ENCODE measurements at places on chromosomes 7 and 10. TPM values are rescaled to one million over a fixed set of nuclear protein-coding genes. Genes with fewer than 3 reads are reported as not detected.

The MOGAT3 gene
- not detected for total RNA-seq

The GRID1 gene
- total RNA-seq = not detected

GRCh38 chr7:141944811-141945210 lies 2.0 kb downstream of the CLEC5A start:
- no peak for DNase-seq
- H3K27ac ChIP-seq = no peak overlapping the region
- H3K36me3 ChIP-seq = no peaks in the 10 kb centered on the region
- peaks cover 6% of the 10 kb centered on the region for H3K27me3 ChIP-seq
- H3K4me3 ChIP-seq = no peak overlapping the region

The ZNF37A gene
- total RNA-seq = 17.3 TPM

DNA sequence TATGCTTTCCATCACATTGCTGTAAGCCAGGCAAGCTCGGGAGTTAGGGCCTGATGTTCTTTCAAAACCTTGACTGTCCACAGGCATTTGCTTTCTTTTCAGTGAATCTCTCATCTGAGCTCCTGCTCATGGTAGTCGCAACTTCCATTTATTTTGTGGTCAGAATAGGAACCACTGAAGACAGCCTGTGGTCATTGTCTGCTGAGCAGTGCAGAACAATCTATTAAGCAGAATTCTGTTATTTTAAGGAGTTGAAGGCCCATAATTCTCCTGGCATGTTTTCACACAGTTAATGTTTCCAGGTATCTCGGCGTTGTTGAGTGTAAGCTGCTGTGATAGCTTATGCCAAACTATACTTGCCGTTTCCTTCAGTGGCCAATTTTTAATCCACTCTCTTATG lies 491.1 kb upstream of the AKR1E2 start:
- no peak overlapping the region for H3K4me3 ChIP-seq
- H3K27ac ChIP-seq = no peak overlapping the region
- DNase-seq = no peak
- H3K27me3 ChIP-seq = no peaks in the 10 kb centered on the region
- no peaks in the 10 kb centered on the region for H3K36me3 ChIP-seq
- no peaks in the 10 kb centered on the region for H3K4me1 ChIP-seq

The NPVF gene
- not detected for total RNA-seq

DNA sequence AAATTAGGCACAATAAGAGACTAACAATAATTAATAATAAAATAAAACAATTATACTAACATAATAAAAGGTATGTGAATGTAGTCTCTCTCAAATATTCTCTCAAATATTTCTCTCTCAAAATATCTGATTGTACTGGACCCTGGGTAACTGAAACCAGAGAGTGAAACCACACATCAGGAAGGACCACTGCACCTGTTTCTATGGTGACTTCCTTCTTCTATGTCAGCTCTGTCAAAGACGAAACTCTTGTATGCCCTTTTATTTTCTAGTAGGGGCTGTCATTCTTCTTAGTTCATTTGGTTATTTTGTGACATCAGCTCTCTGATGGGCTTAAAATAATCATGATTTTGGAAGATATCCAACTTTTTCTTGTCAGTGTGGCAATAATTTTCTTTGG lies 428.0 kb upstream of the TPK1 start:
- no peaks in the 10 kb centered on the region for H3K27me3 ChIP-seq
- no peaks in the 10 kb centered on the region for H3K4me1 ChIP-seq
- DNase-seq = no peak

DNA sequence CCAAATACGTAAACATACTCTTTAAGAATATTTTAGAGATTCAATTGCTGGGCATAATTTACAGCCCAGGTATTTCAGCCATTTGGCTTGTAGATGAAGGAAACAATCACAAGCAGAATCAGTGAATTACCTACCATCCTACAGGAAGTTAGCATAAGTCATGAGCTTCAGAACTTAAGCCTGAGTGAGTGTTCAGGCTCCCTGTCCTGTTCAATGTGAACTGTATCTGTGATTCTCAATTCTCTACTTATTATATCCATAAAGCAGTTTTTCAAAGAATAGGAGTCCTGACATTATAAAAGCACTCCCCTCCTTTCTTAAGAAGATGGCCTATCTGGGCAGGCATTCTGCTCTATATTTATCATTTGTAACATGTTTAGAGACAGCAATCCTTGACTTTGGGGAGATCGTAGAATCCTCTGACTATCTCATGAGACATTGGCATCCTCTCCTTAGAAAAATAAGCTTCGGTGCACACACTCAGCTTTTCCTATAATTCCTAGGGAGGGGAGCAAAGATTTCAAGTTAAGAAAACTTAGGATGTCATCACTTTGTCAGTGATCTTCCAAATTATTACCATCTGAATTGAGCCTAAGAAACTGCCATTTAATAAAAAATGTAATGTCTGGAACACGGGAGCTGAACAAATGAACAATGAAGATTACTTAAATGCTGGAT lies 645.2 kb upstream of the IGFBP3 start:
- H3K27ac ChIP-seq = no peak overlapping the region
- no peaks in the 10 kb centered on the region for H3K4me1 ChIP-seq
- no peaks in the 10 kb centered on the region for H3K27me3 ChIP-seq
- no peaks in the 10 kb centered on the region for H3K36me3 ChIP-seq
- no peak overlapping the region for H3K4me3 ChIP-seq

DNA sequence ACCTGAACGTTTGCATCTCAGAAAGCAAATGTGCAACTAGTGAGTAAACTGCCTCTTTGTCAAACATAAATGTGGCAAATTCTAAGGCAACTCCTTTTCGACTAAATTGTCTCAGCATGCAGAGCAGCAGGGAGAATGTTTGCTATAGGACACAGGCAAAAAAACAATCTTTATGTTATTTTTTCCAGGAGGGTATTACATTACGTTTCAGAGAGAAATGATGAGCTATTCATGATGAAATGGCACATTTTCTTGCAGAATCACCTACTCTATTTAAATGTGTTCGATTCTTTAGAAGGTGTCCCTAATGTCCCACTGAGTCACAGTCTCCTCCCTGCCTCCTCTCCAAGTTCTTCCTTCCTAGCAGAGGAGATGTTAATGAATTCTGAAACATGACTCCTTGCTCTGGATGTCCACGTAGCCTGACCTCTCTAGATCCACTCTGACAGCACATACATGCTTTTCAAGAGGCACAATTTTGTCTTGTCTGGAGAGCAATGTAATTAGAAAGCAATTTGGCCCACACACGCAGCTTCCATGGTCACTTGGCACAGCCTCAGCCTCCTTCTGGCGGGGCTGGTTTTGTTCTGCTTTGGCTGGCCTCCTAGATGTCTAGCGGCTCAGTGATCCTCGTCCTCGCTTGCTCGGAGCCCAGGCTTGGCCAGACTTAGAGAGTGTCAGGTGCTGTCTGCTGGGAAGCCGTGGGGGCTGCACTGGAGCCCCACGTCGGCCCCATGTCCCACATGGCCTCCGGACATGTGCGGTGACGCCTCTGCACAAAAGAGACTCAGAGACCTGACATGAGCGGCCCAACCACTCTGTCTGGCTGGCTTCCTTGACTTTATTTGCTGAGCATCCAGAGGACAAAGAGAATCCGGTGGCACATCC lies 125.7 kb upstream of the ZNF438 start:
- peaks cover 8% of the 10 kb centered on the region for H3K27me3 ChIP-seq
- H3K4me3 ChIP-seq = no peak overlapping the region
- H3K36me3 ChIP-seq = peaks cover 1% of the 10 kb centered on the region
- no peak overlapping the region for H3K27ac ChIP-seq
- no peak for DNase-seq

- no peaks in the 10 kb centered on the region for H3K36me3 ChIP-seq
- H3K27me3 ChIP-seq = no peaks in the 10 kb centered on the region
- DNase-seq = no peak
- no peak overlapping the region for H3K27ac ChIP-seq
Measured at GRCh38 chr10:112769611-112770370, 180.3 kb upstream of the TCF7L2 start.

DNA sequence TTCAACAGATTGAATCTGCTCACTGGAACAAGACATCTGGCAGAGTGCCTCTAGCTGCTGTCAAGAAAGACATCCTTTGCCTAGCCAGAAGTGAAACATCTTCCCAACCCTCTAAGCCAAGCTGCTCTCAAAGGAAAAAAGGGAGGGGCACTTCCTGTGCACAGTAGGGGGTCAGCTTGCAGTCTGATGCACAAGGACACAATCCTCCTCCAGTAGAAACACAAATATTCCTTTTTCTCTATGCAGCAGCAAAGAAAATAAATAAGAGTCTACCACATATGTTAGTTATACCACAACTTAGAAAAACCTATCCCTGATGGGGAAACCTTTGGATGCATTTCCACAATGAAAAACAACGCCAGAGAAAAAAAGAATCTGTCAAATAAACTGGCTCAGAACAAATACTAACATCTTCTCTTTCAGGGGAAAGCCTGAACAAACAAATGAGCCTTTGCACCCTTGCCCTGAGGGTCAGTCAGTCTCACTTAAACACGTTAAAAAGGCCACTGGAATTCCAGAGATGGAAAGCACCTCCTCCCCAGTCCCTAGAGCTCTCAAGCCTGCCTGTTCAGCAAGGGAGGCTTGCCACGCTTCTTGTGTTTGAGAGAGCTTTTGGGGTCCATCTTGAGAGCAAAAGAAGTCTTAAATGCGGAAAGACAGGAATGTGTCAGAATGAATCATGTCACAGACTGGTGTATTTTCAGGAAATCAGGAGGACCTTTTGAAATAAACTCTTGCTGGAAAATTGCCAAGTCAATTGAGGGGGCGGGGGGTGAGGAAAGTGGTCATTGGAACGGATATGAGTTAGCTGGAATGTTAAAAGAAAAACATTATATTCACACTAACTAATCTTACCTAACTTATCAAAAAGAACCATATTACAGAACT lies 7.5 kb downstream of the LAMB1 start:
- H3K36me3 ChIP-seq = no peaks in the 10 kb centered on the region
- no peak for DNase-seq
- no peaks in the 10 kb centered on the region for H3K4me1 ChIP-seq
- H3K4me3 ChIP-seq = no peak overlapping the region

The ASB10 gene
- not detected for total RNA-seq

- H3K27me3 ChIP-seq = peaks cover 13% of the 10 kb centered on the region
- no peak for DNase-seq
- H3K4me3 ChIP-seq = no peak overlapping the region
- no peak overlapping the region for H3K27ac ChIP-seq
Measured at GRCh38 chr7:149625947-149626392, 128.4 kb upstream of the ZNF746 start.

The AGAP4 gene
- 32.3 TPM for total RNA-seq

DNA sequence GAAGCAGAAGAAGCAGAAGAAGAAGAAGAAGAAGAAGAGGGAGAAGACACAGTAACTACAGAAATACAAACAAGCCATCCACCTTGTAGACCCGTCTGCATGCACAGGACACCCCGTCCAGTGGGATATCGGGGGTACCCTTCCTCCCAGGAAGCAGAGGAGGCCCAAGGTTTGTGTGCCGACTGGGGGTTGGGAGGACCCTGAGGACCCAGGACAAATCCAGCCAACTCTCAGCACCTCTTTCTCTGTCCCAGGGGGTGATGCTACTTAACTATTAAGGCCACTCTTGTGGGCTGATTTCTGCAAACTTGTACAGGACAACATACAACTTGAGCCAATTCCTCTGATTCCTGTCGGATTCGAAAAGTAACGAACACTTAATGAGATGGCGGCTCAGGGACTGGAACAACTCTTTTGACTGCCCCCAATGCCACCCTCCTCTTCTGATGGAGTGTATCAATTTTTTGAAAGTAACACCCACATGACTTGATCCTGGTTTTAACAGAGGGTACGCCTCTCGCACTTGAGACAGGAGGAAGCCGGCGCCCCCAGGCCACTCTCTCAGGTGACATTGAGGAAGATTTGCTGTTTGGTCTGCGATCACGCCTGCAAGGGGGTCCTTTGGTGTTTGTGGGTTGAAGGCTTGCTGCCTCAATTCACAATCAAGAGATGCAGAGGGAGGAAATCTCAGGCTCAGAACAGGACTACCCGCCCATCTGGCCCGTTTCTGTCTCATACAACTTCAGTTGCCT lies 192.6 kb downstream of the TNS3 start:
- no peak for DNase-seq
- H3K27me3 ChIP-seq = no peaks in the 10 kb centered on the region
- H3K27ac ChIP-seq = no peak overlapping the region
- no peaks in the 10 kb centered on the region for H3K4me1 ChIP-seq

GRCh38 chr7:27399791-27400567 lies 157.4 kb downstream of the EVX1 start:
- no peak overlapping the region for H3K4me3 ChIP-seq
- H3K4me1 ChIP-seq = no peaks in the 10 kb centered on the region
- H3K36me3 ChIP-seq = no peaks in the 10 kb centered on the region

GRCh38 chr10:101466016-101466912 lies 112.3 kb downstream of the BTRC start:
- H3K27ac ChIP-seq = no peak overlapping the region
- H3K27me3 ChIP-seq = peaks cover 3% of the 10 kb centered on the region
- no peak for DNase-seq
- H3K4me1 ChIP-seq = peaks cover 4% of the 10 kb centered on the region
- H3K36me3 ChIP-seq = no peaks in the 10 kb centered on the region

The CACNA2D1 gene
- total RNA-seq = not detected

The CRHR2 gene
- total RNA-seq = not detected

The NEURL1 gene
- total RNA-seq = 1.6 TPM

DNA sequence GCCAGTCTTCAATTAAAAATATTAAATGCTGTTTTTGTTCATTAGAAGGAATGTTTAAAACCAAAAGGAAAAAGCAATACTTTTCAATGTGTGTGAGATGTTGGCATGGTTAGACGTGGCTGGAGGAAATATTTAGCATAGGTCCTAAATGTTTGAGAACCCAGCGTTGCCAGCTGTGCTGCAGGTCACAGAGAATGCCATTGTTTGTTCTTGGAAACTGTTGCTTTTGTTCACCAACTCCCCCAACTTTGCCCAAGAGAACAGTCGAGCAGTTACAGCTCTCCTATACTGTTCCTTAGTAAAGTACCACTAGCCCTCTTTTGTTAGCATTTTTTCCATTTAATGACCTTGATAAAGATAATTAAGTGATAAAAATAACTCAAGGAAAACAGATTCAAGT lies 44.5 kb upstream of the ELMO1 start:
- H3K27me3 ChIP-seq = no peaks in the 10 kb centered on the region
- peaks cover 4% of the 10 kb centered on the region for H3K36me3 ChIP-seq
- no peak for DNase-seq
- no peak overlapping the region for H3K27ac ChIP-seq
- peaks cover 11% of the 10 kb centered on the region for H3K4me1 ChIP-seq

- DNase-seq = peak; percentile 22
- H3K4me3 ChIP-seq = no peak overlapping the region
- peaks cover 5% of the 10 kb centered on the region for H3K4me1 ChIP-seq
- H3K27me3 ChIP-seq = peaks cover 5% of the 10 kb centered on the region
- H3K27ac ChIP-seq = peak overlapping the region; percentile 61
- H3K36me3 ChIP-seq = peaks cover 58% of the 10 kb centered on the region
Measured at GRCh38 chr7:1961701-1962276, 271.0 kb downstream of the MAD1L1 start.

DNA sequence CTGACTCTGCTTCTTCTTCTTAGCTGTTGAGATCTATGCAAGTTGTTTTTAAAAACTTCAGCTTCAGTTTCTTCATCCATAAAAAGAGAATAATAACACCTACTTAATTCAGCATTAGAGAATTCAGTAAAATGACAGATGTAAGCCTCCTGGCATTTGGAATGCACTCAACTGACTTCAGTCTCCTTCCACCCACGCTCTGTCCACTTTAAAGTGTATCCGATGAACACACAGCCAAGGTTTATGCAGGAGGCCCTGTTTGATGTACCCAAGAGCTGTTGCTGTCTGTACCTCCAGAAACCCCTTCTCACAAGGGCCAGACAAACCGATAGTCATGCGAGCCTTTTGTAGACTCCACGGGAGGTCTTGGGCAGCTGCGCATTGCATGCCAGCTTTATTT lies 27.1 kb upstream of the SLC35B4 start:
- no peak overlapping the region for H3K27ac ChIP-seq
- H3K4me3 ChIP-seq = no peak overlapping the region
- H3K27me3 ChIP-seq = peaks cover 4% of the 10 kb centered on the region
- no peaks in the 10 kb centered on the region for H3K4me1 ChIP-seq
- H3K36me3 ChIP-seq = no peaks in the 10 kb centered on the region
- no peak for DNase-seq

The PAPSS2 gene
- total RNA-seq = not detected

The GRM8 gene
- total RNA-seq = not detected

The CALHM1 gene
- total RNA-seq = 0.12 TPM

Data from activated CD4-positive, alpha-beta T cell treated with anti-CD3 and anti-CD28 coated beads, Interleukin-2, amount 10 ng/mL, durations not matched to agents 7 days and 5 days (primary cell).